Muscle of arm (tissue), 14 donors: ENCODE measurements at places on chromosomes 1 and 21.

DNA sequence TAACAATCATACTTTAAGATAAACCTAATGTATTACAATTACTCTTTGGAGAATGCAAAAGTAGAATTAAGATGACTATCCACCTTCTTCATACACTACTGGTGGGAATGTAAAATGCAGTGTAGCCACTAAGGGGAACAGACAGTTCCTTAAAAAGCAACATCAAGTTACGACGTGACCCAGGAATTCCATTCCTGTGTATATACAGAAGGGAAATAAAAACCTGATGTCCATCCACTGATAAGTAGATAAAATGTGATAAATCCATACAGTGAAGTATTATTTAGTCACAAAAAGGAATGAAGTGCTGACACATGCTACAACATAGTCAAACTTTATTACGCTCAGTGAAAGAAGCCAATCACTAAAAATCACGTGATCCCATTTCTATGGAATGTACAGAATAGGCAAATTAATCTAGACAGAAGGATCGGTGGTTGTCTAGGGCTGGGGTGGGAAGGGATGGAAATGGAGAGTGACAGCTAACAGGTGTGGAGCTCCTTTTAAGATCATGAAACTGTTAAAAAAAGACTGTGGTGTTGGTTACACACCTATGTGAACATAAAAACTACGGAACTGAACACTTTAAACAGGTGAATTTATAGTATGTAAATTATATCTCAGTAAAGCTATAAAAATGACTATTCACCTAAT is 42.1 kb downstream of the NRIP1 start:
- no peak for DNase-seq

- no peak for DNase-seq
Observed at GRCh38 chr1:23791516-23792047, 637 bp downstream of the LYPLA2 start.

DNA sequence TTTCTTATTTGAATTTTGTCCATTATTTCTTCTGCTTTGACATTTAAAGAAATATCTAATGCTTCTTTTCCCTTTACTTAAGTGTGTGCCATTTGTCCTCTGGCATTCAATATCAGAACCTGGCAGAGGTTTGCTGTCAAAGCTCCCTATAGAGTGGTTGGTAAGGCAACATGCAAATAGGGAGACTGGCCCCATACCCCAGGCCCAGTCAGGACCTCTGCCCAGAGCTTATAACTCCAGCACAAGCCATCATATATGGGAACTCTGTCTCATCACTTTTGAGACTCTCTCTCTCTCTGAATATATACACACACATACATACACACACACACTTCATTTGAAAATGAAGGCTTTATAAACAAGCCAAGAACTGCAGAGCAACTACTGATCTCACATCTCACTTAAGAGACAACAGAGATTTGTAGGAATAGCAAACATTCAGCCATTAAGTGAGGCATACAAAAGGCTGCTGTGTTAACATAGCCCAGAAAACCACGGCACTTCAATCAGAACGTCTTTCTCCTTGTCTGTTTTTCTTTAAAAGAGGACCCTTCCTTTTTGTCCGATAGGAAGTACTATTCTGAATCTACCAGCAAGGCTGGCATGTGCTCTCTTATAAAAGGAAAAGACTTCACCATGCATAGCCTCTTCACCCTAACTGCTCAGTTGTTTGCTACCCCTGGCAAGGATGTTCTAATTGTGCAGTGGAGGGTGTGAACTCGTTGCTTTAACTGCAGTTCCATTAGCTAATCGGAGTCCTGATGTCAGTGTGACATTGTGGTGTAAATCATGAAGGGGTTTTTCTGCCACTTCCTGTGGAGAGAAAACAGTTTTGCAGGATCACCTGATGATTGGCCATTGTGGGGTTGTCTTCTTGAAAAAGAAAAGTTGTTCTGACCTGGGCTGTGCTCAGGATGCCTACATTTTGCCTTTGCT is 101.7 kb downstream of the NR5A2 start:
- no peak for DNase-seq

- DNase-seq, result no peak
Observed at GRCh38 chr1:173205146-173206051, 1.7 kb downstream of the TNFSF4 start.

- no peak for DNase-seq
Observed at GRCh38 chr1:43687301-43688108, 19.8 kb upstream of the ST3GAL3 start.

GRCh38 chr1:36203554-36204346 is 20.5 kb upstream of the THRAP3 start:
- DNase-seq, result no peak

GRCh38 chr1:107706182-107706581 is 258.8 kb downstream of the VAV3 start:
- DNase-seq, result no peak

DNA sequence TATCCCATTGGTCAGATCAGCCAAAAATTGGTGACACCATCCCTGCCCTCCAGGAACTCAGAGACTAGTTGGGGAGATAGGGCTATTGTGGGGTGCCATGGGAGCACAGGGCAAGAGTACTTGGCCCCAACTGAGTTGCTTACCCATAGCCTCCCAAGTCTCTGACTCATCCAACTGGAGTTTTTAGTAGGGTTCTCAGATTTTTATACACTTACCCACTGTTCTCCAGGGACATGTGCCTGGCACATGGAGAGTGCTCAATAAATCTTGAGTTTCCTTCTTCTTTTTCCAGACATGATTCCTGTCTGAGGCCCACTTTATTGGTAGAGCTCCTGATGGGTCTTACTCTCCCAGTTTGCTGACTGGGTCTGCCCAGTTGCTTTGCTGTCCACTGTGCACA is 56.7 kb downstream of the OVGP1 start:
- no peak for DNase-seq

DNA sequence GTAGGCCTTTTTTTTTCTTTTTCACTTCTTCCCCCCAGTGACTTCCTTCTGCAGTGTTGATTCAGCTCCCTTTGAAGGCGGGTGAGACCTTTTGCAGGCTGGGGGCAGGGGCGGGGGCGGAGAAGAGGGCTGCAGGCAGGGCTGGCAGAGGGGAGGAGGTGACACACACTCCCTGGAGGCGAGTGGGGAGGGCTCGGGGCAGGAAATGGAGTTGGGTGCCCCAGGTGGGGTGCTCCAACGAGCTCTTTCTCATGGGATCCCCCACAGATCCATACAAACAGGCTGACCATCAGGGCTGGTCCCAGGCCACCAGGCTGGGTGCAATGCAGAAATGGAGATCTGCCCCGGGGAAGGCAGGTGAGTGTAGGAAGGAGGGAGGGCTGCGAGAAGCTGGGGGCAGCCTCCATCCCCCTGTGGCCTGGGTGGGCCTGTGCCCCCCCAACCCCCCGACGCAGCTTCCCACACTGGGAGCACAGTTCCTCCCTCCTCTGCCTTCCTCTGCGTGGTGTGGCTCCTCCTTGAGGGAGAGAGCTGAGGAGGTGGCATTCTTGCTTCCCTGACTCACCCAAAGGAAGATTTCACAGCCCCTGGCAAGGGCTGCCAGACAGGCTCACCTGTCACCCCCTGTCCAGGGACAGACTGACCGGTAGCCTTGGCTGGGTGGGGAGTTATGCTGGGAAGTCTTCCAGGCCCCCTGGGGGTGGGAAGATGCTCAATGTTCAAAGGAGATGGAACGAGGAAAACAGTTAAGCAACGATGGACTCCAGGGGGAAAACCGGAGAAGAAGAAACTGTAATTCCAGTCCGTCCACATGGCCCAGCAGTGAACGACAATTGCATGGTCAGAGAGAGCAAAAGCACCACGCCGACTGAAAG is 7.1 kb upstream of the ITGB2 start:
- DNase-seq, result no peak

DNA sequence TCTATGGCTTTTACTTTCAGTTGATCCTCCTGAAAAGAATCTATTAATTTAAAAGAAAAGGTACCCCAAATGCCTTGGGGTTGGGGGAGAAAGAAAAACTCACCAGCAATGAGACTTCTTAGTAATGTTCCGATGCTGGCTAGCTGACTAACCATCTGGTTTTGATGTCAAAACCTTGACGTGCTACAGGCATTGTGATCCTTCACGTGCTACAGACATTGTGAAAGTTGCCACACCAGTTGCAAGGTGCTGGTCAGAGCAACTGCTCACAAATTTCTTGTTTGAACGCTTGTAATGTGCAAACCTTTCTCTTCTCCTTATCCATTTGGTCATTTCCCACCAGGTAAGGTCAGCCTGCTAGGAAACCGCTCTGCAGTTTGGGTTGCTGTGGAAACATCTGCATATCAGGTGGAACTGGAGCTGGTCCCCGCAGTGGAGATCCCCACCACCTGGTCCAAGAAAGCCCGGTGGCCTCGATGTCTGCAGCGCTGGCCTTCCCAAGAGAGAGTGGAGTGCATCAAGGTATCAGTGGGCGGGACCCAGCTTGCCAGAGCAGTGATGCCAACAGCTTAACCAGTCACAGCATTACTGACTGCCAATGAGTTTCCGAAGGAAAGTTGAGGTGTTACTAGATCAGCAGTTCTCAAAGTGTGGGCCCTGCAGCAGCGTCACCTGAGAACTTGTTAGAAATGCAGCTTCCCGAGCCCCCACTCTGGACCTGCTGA is 16.1 kb downstream of the MAB21L3 start:
- DNase-seq, result no peak

DNA sequence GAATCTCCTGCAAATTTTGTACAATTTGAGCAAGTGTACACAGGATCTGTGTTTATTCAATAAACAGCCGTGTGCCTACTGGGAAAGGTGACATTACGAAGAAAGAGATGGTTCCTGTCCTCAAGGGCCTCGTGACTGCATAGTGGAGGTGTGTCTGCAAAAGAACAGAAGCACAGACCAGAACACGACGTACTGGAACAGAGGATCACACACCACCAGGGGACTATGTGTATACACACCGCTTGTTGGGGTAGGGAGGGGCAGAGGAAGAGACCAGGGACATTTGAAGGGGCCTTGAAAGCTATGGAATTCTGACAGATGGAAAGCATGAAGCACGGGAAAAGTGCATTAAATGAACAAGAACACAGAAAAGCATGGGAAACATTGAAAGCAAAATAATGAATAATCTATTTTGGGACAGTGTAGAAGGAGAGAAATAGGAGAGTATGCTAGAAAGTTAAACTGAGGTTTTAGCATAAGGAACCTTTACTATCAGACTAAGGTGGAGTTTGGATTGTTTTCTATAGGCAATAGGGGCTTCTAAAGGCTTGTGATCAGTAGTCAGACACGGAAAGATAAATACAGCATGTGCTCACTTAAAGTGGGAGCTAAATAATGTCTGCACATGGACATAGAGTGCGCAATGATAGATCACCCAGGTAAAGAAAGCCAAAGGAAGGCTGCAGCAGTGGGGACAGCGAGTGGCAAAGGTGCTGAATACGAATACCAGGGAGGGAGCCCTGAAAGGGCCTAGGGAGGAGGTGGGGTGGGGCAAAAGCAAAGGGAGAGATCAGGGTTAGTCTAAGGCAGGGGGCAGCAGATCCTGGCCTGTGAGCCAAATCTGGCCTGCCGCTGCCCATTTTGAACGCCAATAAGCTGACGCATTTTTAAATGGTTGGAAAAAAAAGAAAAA is 11.0 kb downstream of the JAK1 start:
- no peak for DNase-seq

DNA sequence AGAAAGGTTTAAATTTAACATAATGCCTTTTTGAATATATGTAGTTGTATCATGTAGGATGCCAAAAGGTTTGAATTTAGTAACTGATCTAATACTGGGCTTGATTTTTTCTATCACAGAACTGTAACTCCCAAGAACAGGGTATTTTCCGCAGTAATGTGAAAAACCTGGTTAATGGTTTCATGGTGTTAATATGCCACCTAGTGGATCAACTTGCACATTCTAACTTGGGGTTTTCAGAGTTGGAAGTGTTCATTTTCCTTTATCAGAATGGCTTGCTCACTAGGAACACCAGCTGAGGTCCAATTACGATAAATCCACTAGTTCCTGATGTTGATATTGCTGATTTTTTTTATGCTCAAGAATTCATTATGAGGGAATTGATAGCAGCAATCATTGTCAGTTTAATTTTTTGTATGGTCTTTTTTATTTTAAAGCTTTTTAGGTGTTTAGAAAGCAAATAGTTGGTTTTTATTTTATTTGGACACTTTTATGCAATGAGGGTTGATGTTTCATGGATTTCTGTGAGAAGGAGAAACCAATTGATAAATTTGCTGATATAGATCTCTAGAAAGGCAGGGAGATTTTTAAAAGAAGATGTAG is 157.2 kb downstream of the PLA2G4A start:
- DNase-seq, result peak; percentile 71

GRCh38 chr1:55276671-55277376 is 61.7 kb upstream of the USP24 start:
- DNase-seq, result no peak

DNA sequence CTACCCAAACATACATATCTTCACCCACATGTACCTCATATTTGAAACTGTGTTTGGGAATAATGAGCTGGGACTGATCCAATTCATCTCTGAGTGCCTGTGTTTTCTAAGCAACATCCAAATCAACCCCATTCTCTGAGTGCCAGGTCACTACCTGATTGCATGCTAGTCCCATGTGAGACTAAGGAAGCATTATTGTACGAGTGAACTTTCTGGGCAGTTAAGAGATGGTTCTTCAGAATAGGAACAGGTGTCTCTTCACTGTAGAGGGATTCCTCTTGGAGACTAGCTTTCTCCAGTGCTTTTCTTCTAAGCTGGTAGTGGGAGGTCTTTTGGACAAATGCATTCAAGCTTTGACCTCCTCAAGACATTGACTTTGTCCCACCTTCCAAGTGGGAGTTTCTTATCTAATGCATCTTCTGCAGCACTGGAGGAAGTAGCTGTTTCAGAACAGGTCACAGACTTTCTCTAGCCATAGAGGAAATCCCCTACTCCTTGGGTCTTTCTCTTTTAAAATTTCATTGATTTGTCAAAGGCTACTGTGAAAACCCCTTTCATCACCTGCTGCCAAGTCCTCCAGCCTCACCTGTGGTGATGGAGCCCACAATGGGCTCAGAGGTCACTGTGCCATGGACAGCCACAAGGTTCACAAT is 172.0 kb upstream of the KIAA0040 start:
- DNase-seq, result no peak

DNA sequence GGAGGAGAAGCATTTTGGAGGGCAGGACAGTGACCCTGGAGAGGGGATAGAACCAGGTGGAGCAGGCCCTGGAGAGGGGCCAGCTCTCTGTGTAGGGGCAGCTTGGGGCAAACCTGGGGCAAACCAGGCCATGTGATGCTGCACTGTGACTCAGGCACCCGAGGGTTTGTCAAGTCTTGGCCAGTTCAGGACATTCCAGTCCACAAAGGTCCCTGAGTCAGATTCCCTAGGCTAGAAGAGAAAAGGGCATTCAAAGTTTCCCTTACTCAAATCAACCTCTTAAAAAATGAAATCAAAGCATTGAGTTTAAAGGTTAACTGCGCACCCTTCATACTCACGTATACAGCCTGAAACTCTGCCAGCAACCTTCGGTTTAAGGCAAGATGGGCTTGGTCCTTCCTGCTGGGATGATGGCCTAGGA is 25.2 kb upstream of the PLA2G2C start:
- DNase-seq, result no peak

DNA sequence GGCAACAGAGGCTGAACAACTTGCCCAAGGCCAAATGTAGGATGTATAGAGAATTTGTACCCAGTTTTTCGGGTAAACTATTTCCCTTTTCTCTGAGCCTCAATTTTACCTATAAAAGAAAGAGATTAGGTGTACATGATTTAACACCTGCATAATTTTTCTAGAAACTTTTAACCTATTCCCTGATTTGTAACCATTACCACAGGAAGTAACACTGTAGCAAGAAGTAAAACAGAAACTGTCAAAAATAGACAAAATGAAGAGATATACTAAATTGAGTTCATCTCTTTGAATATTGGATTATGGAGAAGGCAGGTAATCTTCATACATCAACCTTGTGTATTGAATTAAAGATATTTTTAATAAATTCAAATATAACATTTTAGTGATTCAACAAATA is 136.2 kb downstream of the ZC3H11B start:
- no peak for DNase-seq

GRCh38 chr21:17461014-17461413 is 51.8 kb upstream of the CXADR start:
- peak; percentile 61 for DNase-seq
